CD4-positive, alpha-beta T cell treated with Interleukin-15 for 1 hour (primary cell): ENCODE measurements at places on chromosomes 12 and 14.
A peak's percentile ranks its signal among the peaks of the same experiment; 100 is the strongest.

- DNase-seq = no peak
These were observed 767 bp upstream of the CRY1 start for GRCh38 chr12:107094183-107094448.

- DNase-seq = no peak
These were observed 10.4 kb downstream of the SLC15A4 start for GRCh38 chr12:128813392-128813791.

- no peak for DNase-seq
These were observed 201.2 kb downstream of the NTF3 start for GRCh38 chr12:5633106-5633505.

DNA sequence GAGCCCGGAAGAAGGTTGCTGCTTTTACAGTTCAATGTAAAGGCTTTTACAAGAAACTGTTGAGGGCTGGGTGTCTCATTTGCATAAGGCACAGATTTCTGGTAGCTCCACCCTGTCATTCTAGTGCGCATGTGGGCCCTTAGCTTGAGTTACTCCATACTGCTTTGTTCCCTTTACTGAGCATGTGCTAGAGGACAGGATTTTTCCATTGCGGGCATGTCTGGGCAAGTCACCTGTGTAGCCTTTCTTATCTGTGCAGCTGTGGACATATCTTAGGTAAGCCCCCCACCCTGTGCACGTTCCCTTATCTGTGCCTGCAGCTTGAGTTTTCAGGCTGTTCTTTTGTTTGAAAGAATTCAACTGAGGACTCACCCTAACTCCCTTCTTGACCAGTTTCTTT lies 56.2 kb upstream of the ARHGAP5 start:
- no peak for DNase-seq

DNA sequence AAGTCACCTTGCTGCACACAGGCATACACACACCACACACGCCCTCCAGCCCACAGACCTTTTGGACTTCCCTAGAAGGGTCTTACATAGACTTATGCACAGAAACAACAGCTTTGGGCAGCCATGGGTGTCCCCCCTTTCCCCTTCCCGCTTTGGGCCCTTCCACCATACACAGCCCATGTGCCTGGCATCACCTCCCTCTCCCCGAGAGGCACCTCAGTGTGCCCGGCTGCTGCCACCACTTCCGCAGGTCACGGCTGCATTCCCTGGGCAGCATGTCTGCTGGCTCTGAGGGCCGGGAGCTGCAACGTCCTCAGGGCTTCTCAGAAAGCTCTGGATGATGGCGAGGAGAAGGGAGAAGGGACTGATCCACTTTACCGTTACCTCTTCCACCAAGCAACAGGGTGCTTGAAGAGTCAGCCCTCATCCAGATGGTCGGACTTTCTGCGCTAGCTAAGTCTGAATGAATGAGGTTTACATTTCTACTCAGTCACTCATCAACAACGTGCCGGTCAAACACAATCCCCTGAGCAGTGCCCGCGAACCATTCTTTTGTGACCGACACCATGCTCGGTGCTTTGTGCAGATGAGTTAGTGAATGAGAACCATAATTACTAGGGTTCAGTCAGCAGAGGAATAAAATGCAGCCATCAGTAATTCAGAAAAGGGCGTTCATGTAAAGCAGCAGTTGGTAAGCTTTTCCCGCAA lies 72.2 kb upstream of the BCL11B start:
- no peak for DNase-seq

DNA sequence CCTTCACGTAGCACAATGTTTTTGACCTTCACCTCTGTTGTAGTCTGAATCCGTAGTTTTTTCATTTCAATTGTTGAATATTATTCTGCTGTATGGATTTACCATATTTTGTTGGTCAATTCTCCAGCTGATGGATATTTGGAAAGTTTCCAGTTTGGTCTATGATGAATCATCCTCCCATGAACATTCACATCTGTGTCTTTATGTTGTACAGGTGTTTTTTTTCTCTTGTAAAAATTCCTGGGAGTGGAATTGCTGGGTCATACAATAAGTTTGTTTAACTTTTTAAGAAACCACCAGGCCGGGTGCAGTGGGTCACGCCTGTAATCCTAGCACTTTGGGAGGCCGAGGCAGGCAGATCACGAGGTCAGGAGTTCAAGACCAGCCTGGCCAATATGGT lies 36.7 kb upstream of the GNG2 start:
- DNase-seq = no peak

DNA sequence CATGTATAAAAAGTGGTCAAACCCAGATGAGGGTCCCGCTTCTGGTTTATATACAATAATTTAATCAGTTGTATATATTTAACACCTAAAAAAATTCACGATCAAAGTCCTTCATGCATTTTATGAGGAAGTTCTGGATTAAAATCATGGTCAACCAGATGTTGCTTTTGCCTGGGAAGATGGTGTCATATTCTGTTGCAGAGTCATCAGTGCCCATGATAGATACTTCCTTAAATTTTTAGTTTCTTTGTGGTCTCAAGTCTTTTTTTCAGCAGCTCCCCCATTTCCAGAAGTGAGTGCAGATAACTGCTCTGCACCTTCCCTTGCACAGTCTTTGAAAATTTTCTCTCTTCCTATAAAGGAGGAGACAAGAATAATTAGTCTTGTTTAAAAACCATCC lies 16.1 kb downstream of the ERP29 start:
- DNase-seq = no peak

GRCh38 chr14:35351497-35351896 lies 53.1 kb downstream of the NFKBIA start:
- no peak for DNase-seq

- DNase-seq = peak; percentile 81
These were observed 227.7 kb upstream of the CRY1 start for GRCh38 chr12:107320929-107321631.

DNA sequence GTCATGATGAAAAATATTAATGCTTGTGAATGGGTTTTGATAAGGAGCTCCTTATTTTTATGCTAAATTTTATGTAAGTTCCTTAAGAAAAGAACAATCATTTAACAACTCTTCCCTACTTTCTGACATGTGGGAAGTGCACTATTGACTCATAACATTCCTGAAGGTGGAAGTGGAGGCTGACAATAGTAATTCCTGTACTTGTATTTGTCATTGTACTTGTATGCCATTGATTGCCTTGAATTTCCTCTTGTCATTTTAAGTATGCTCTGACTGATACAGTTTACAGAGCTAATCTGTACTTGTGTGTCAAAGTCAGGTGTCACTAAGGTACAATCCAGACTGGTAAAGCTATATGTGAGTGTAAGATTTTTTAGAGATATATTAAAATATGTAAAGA lies 440.0 kb downstream of the SLC16A7 start:
- DNase-seq = no peak

- no peak for DNase-seq
These were observed 24.3 kb upstream of the SUPT16H start for GRCh38 chr14:21408147-21408546.

DNA sequence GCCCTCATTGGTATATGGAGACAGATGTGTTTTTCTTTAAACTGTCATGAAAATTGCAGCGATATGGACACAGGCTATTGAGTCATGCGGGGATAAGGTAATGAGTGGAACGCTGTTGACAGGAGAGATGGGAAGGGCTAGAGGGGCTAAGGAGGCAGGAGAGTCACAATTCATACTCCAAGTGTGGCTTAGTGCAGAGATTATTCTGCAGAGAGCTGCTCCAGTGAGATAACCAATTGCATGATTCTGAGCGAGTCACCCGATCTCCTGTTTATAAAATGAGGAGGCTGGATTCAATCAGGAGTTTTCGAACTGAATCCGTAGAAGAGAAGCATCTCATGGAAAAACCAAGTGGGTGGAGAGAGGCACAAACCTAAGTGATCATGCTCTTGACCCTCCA lies 106.4 kb upstream of the PLEKHG7 start:
- no peak for DNase-seq

- no peak for DNase-seq
These were observed 33.0 kb downstream of the MTHFD1 start for GRCh38 chr14:64421166-64421565.

- DNase-seq = no peak
These were observed 2.8 kb downstream of the GPR19 start for GRCh38 chr12:12693111-12693671.

- no peak for DNase-seq
These were observed 112.6 kb upstream of the TMCC3 start for GRCh38 chr12:94762943-94763342.

DNA sequence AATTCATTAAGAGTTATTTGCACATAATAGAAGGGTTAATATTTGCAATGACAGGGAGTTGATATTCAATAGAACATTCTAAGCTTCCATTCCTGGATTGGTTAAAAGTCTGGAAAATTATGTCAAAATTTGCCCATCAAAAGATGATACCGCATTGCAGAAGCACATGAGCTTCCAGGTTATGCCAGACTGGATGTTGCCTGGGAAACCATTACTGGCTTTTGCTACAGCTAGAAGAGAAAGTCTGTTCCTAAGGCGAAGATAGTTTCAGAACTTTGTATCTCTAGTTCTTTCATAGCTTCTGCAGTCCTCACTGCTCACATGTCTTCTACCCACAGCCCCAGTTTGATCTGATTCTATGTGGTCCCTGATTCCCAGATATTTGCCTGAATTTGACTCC lies 122.4 kb upstream of the AMIGO2 start:
- DNase-seq = no peak

- DNase-seq = no peak
These were observed 81.9 kb downstream of the ESRRB start for GRCh38 chr14:76457841-76458240.

GRCh38 chr14:32934881-32935633 lies 3.6 kb upstream of the NPAS3 start:
- no peak for DNase-seq

DNA sequence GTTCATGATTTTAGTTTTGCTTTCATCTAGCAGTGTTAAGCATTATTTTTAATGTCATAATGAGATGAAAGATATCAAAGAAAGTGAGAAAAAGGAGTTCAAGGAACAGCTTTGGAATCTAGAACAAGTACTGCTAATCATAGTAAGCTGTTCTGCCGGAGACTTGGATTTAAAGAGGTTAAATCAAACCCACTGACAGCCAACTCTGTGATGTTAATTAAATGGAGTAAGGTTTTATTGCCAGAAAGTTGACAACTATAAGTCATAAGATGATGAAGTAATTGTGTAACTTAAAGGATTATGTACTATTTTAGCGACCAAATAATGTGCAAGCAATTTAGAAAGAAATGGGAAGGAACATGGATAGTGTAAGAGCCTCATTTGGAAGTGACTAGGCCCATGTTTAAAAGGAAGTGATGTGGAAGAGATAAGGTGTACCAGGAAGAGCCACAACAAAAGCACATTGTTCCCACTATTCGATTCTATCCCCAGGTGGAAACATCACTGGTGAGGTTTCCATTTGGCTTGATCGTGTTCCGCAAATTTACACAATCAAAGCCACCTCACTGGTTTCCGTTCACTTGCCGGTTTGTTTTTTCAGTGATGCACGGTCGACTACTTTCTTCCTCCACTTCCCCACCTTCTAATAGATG lies 388.5 kb downstream of the PAWR start:
- DNase-seq = no peak

GRCh38 chr12:30908722-30909348 lies 17.7 kb upstream of the TSPAN11 start:
- no peak for DNase-seq

DNA sequence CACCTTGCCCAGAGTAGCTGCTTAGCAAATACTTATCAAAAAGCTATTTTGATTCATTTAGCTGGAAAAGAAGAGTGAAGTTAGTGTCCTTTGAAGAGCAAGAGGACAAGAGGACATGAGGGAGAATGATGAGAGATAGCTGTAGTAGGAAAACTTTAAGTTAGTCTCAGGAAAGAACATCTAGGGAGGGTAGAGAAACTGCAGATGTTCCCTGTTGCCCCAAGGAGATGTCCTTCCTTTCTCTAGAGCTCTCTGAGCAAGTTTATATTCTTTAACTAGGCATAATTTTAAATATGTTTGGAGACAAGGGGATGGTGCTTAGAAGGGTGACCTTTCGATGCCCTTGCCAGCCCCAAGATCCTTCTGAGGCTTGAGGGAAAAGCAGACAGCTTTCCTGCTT lies 529.1 kb upstream of the TBX3 start:
- DNase-seq = no peak

GRCh38 chr14:58875613-58876012 lies 237.9 kb downstream of the DACT1 start:
- no peak for DNase-seq

DNA sequence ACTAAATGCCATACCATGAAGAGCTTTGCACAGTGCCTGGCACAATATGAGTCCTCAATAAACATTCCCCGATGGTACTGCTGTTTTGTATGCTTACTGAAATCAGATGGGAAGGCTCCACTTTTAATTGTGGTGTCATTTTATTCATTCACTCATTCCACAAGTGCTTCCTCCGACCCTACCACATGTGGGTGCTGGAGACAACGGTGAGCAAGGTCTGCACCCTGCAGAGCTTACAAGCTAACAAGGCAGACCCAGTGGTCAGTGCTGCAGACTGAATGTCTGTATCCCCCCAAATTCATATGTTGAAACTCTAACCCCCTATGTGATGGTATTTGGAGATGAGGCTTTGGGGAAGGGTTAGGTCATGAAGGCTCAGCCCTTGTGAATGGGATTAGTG lies 48.3 kb downstream of the RFX4 start:
- no peak for DNase-seq

- DNase-seq = no peak
These were observed 708.5 kb downstream of the C12orf50 start for GRCh38 chr12:87320724-87321123.

- DNase-seq = no peak
These were observed 215.0 kb downstream of the KIF26A start for GRCh38 chr14:104353221-104353920.

DNA sequence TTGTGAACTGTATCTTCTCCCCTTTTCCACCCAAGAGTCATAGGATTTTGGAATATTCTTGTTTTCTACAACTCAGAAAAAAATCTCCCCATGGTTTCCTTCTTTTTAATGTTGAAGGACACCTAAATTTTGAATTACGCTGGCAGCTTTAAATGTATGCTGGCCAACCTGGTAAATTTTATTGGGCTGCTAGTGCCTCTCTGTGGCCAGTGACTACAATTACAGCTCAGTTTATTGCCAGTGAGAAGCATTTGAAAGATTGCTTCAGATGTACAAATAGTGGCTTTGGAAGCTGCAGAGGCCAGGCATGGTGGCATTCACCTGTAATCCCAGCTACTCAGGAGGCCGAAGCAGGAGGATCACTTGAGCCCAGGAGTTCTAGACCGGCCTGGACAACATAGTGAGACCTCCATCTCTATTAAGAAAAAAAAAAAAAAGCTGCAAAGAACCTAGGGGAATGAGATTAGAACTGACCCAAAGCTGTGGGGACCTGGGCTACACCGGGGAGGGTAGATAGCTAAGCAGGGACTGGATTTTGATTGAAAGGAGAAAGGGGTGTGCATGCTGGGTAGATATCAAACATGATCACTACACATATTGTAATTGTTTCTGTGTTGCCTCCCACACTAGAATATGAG lies 7.6 kb upstream of the RAB21 start:
- peak; percentile 56 for DNase-seq

- DNase-seq = no peak
These were observed 36.9 kb downstream of the DIO3 start for GRCh38 chr14:101598159-101598558.
